Right cardiac atrium (tissue), 5 donors: ENCODE measurements at places on chromosomes 16 and 17. TPM values are rescaled to one million over a fixed set of nuclear protein-coding genes. Genes with fewer than 3 reads are reported as not detected.

The B3GNT9 gene
- polyA plus RNA-seq = 11.7 TPM

The CCL14 gene
- 114 TPM for polyA plus RNA-seq

The TOX3 gene
- 0.02 TPM for polyA plus RNA-seq

The KRT27 gene
- polyA plus RNA-seq = 0.43 TPM

The RHBDL1 gene
- 2.3 TPM for polyA plus RNA-seq

The CNEP1R1 gene
- polyA plus RNA-seq = 14.9 TPM

The CMTM4 gene
- 7.9 TPM for polyA plus RNA-seq

The ZNF385C gene
- 0.32 TPM for polyA plus RNA-seq

The CCL17 gene
- polyA plus RNA-seq = not detected

The RAB37 gene
- polyA plus RNA-seq = 1.5 TPM

The CEMP1 gene
- 0.27 TPM for polyA plus RNA-seq

The KRTAP4-3 gene
- polyA plus RNA-seq = not detected

The TBX6 gene
- 0.93 TPM for polyA plus RNA-seq

The PRAC2 gene
- polyA plus RNA-seq = not detected

The CLEC19A gene
- polyA plus RNA-seq = not detected

The CETP gene
- polyA plus RNA-seq = 0.34 TPM

The MT1G gene
- 8.0 TPM for polyA plus RNA-seq

The PLA2G10 gene
- polyA plus RNA-seq = not detected

The ADAD2 gene
- 2.9 TPM for polyA plus RNA-seq

The POLR3K gene
- polyA plus RNA-seq = 11.2 TPM

The KRTAP1-5 gene
- polyA plus RNA-seq = not detected

The PIPOX gene
- polyA plus RNA-seq = 0.48 TPM
